Amygdala (tissue), 56 donors: ENCODE measurements at places on chromosomes 6 and 20.

GRCh38 chr20:9565910-9566550, 51.6 kb downstream of the LAMP5 start:
- DNase-seq = no peak

GRCh38 chr6:108175592-108176279, 9.9 kb downstream of the NR2E1 start:
- DNase-seq = no peak

DNA sequence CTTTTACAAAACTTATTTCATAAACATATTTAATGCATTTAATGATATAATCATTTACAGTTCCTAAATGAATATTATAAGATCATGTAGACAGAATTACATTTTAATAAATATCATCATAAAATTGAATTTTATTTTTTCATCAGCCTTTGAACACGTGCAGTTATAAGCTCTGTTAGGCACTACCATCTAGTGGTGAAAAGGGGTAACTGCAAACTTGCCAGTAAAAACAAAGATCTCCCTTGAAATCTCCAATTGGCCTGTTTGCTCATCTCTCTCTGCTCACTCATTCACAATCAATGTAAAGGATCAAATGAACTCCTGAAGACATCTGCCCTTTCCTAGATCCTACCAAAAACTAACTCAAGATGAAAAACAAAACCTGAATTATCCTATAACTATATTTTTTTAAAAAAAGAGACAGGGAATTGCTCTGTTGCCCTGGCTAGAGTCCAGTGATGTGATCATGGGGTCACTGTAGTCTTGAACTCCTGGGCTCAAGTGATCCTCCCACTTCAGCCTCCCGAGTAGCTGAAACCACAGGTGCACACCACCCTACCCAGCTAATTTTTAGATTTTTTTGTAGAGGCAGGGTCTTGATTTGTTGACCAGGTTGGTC, 31.7 kb downstream of the SAMHD1 start:
- no peak for DNase-seq

DNA sequence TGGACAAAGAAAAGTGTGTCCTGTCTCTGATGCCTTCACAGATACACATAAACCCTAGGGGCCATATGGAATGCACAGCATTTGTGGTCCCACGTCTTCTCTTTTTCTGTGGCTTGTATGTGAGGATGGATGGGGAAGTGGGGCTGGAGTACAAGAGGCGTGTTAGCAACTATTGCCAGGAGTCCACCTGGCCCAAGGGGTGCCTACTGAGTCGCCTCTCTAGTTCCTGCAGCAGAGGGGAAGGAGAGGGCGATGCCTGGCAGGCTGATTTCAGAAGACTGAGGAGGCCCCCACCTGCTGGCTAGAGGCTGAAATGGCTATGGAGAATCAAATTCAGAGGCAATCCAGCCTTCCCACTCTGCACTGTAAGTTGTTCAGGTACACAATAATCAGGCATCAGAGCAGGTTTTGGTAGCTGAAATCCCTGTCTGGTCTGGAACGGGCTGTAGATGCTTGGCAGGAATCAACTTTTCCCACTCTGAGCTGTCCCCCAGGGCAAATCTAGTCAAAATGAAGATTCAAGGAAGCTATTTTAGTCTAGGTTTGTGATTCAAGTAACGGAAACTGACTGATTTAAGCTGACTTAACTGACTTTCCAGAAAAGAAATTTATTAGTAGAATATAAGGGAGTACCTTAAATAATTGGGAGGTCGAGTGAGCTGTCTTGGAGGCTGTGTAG, 14.9 kb upstream of the PPARD start:
- DNase-seq = no peak

GRCh38 chr6:36364669-36365479, 22.6 kb downstream of the ETV7 start:
- no peak for DNase-seq

GRCh38 chr6:135283926-135284325, 102.8 kb downstream of the MYB start:
- no peak for DNase-seq

DNA sequence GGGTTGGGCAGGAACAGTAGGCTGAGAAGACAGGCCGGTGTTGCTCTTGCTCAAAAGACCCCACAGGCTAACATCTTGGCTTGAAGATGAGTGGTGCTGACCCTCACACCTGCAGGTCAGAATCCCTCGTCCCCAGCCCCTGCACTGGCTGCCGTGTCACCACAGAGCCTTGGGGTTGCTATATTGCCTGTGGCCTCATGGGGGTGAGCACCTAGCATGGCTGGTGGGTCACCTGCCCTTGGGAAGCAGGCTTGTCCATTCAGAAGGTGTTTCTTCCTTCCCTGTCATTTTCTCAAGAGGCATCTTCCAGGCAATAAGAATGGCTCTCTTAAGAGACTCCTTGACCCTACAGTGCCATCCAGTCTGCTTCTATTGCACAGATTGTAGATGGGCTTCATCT, 7.7 kb downstream of the SLC22A16 start:
- DNase-seq = no peak

DNA sequence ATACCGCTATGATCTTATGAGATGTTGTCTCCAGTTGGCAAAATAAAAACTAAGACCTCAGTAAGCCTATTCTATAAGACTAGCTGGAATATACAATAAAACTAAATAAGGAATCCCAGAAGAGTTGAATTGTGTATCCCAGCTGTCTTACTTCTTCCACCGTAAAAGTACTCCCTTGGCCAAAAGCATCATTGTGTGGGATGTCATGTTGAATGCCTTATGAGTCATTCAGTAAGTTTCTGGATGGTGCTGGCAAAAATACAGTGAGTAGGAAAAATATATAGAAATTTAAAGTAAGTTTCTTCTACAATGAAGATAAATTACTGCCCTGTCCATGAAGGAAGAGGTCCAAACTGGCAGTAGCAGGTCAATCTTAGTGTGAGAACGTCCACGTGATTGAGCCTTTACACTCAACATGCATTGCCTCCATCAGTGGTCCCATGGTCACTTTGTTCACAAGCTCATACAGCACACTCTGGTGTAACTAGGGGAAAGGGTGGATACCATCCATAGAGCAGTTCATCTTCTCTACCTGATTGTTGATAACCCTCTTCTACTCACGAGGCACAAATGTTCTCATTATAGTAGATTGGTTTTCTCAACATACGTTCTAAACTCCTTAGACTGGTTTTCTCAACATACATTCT, 13.7 kb upstream of the ZNF318 start:
- no peak for DNase-seq

DNA sequence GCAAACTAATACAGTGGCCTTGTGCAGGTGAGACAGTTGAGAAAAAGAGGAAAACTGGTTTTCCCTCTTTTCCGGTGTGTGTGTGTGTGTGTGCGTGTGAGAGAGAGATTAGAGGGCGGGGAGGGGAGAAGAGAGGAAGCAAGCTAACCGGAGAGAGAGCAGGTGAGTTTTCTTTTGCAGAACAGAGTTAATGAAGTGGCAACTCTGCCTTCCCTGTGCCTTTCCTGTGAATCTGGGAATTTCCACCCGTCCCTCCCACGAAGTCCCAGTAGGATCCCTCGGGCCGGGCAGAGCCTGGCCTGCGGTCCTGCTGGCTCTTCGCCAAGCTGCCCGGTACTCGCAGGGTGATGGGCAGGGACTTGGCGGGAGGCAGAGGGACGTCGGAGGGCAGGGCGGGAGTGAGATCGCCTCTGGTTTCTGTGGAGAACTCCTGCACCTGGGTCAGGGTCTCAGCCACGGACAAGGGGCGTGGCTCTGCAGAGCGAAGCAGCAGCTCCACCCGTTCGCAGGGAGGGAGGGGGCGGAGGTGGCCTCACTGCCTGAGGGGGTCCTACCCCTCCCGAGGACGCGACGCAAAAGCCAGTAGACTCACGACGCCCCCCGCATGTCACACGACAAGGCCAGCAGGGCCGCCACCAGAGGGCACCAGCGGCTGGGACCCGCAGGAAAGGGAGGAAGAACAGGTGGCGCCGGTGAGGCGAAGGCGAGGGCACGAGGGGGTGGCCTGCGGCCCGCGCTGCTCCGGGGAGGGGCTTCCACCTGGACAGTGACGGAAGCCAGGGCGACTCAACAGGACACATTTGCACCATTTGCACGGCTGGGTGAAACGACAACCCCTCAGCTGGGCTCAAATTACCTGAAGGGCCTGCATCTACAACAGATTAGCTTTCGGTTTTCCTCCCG, 51.2 kb upstream of the RNF182 start:
- no peak for DNase-seq

DNA sequence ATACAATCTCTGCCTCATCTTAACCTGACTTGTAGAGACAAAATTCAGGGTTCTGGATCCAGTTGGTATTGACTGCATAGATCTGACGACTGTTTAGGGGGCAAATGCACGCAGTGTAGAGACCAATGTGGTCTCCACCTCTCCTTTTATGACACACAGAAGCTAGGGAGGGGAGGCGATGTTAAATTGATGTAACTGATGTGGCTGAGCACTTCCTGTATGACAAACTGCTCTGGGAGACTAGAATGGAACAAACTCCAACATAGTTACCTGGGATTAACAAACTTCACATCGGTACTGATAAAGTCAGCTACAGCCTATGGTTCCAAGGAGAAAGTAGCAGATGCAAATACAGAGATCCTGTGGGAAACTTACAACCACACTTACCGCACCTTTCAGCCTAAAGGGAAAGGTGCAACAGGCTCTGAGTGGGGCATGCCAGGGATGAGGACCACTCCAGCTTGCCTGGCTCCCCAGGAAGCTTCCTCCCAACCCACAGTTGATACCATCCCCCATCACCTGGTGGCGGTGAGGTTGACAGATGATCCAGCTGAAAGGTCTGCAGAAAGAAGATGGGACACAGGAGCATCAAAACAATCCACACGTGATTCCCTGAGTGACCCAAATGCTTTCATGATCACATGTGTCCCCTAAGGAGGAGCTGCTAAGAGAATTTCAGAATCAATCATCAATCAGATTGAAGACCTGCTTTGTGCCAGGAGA, 60.6 kb upstream of the MRPS10 start:
- DNase-seq = no peak

- no peak for DNase-seq
These were observed 11.8 kb upstream of the ZNF831 start for GRCh38 chr20:59151820-59152219.
